NCI-H345 (cell line): ENCODE measurements at places on chromosomes 3 and 15.

GRCh38 chr3:150414258-150414657, 6.2 kb downstream of the TSC22D2 start:
- DNase-seq: no peak

GRCh38 chr3:145906301-145906700, 254.7 kb downstream of the PLOD2 start:
- DNase-seq: no peak

GRCh38 chr15:80482696-80483095, 78.5 kb downstream of the ARNT2 start:
- DNase-seq: no peak

GRCh38 chr3:175272392-175272791, 413.3 kb downstream of the NAALADL2 start:
- DNase-seq: no peak

- no peak for DNase-seq
These were observed 210.0 kb downstream of the MAGI1 start for GRCh38 chr3:65828706-65829105.

- no peak for DNase-seq
These were observed 136.7 kb upstream of the WNT5A start for GRCh38 chr3:55623786-55624185.

DNA sequence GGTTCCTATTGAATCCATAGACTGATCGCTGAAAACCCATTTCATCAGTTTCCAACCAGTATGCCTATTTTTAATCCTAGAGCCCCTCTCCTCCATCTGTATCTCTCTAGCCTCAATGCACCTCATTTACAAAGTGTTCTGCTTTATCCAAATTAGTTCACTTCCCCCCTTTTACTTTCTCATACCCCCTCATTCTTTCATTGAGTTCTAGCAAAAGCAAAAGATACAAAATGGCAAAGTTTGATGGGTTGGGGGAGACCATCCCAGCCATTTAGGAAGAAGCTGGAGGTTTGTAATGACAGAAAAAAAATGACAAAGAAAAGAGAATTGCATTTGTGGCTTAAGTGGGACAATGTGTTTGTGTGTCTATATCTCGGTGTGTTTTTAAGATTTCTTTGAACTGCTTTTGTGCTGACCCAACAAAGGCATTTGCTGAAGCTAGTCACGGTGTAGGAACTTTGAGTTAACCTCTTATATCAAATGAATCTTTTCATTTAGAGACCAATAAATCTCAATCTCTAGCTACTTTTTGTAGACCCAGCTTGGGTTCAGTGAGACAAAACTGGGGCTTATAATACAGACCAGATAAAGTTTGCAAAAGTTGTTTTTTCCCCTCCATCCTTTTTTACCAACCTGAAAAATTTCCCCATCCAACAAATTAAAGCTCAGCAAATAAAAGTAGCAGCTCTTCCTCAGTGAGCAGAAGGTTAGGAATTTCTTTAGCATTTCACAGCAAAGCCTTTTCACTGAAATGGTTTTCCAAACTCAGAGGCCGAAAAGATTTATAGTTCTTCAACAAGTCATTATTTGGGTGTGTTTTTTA, 18.7 kb downstream of the NR2F2 start:
- no peak for DNase-seq

- no peak for DNase-seq
These were observed 171.4 kb downstream of the CNTN3 start for GRCh38 chr3:74443102-74443501.

DNA sequence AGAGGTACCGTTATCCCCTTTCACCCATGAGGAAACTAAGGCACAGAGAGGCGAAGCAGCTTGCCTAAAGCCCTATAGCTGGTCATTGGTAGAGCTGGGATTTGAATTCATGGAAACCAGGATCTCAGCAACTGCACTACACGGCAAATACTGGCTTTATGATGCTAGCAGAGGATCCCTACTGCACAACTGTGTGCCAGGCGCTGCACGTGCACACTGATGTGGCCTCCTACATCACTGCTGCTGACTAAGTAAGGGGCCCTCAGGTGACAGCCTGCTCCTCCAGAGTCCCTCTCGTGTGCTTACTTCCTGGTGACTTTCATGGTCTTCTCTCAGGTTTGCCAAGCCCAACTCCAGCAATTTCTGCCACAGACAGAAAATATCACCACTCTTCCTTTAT, 3.4 kb upstream of the POLG start:
- no peak for DNase-seq
